ENCODE measurements at places on chromosomes 16 and 17.

DNA sequence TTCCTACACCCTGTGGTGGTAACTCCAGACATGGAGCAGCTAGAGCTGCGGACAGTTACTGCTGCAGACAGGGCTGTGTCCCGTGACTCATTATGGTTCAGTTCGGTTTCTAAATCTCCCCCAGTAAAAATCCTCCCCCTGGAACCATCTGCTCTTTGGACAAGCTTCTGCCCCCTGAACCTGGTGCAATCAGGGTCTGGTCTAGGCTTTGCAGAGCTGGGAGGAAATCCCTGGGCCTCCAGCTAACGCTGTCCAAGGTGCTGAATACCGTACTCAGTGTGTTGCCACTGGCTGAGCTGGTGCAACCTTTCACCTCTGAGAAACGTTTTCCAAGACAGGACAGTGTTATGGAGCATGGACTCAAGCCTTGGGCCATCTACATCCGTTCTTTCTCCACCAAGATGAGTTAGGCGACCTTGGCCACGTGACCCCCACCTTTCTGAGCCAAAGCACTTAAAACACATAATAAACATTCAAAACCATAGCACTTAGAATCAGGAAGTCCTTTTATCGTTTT, 142.0 kb downstream of the CPPED1 start:
- peak; percentile 74 for DNase-seq

DNA sequence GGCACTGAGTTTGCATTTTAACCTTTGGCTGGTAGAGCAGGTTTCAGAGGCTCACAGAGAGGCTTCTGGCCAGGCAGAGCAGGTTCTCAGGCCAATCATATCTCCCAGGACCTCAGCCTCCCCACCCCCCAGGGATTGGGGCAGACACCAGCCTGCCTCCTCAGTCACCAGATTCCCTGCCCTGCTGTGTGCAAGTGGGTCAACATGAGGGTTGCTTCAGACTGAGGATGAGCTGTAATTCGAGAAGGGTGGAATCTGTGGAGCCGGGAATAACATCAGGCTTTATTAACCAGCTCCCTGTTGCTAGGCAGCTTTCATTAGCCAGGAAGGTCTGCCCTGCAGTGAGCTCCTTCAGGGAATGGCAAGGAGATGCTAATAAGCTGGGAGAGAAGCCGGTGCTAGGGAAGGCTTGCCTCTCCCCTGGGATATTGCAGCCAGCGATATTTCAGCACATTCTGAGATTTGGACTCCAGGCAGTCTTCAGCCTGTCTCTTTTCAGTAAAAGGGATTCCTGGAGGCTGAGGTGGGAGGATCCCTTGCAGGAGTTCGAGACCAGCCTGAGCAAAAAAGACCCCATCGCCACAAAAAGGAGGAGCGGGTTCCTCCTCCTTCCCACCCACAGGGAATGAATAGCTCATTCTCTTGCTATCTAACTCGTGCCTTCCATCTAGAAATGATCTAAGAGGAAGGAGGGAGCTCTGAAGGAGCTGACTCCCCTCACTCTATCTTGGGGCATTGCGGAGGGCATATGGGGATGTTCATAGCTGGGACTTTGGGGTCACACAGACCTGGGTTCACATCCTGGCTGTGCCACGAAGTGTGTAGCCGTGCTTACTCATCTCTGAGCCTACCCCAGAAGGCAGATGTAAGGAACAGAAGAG, 10.7 kb downstream of the SGSM2 start:
- DNase-seq = peak; percentile 57

GRCh38 chr17:67999291-67999911, 3.1 kb upstream of the C17orf58 start:
- DNase-seq = no peak

GRCh38 chr16:20846030-20846429, 39.7 kb downstream of the REXO5 start:
- no peak for DNase-seq

DNA sequence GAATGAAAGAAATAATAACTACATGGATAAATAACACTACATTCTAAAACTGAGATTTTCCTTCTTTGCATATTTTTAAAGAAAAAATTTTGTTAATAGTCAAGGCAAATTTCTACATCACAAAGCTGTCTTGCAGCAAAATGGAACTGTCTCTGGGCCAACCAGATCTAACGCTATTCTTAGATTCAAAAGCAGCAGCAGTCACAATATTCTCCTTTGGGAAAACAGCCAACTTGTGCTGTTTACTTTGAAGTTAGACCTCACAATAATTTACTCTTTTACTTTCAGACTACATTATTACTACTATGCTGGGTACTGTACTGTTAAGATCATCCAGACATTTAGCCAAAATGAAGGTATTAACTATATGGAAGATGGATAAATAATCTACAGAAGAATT, 189.1 kb downstream of the CEP112 start:
- DNase-seq = no peak

GRCh38 chr17:3029213-3029913, 34.0 kb downstream of the OR1D5 start:
- DNase-seq = no peak

DNA sequence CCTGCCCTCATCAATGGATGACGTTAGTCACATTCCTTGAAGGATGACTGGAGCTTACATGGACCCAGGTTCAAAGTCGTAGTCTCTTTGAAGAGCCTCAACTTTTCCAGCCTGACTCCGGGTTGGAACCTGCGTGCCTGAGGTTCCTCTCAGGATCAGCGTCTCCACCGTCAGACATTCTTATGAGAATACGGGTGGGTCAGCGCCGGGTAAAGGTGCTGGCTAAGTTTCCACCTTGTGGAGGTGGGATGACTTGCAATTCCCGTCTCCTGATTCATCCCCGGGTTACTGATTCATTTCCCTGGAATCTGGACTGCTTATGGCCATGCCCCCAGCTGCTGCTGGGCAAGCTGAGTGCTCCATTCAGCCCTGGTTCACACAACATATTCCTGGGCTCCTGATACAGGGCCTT, 38.9 kb upstream of the CMIP start:
- DNase-seq = peak; percentile 97

DNA sequence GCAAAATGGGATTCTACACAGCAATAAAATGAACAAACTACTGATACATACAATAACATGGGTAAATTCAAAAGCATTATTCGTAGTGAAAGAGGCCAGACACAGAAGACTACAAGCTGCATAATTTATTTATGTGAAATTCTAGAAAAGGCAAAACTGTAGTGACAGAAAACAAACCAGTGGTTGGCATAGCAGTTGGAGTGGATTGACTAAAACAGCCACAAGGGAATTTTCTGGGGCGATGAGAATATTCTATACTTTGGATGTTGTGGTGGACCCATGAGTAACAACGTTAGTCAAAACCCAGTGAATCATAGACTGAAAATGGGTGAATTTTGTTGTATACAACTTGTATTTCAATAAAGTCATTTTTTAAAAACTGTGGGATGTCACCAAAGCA, 63.2 kb upstream of the RPL38 start:
- no peak for DNase-seq

GRCh38 chr16:6279286-6279685, 1053.4 kb upstream of the RBFOX1 start:
- no peak for DNase-seq

- no peak for DNase-seq
Measured at GRCh38 chr16:66446737-66447136, 19.6 kb downstream of the BEAN1 start.

All from A172 (cell line).